ENCODE measurements at places on chromosomes 5 and 9.

GRCh38 chr5:53739111-53739510 lies 178.7 kb downstream of the NDUFS4 start:
- DNase-seq: no peak
- no peak overlapping the region for H3K4me3 ChIP-seq
- H3K27me3 ChIP-seq: no peaks in the 10 kb centered on the region

GRCh38 chr5:72137826-72138409 lies 30.6 kb downstream of the MAP1B start:
- H3K4me3 ChIP-seq: no peak overlapping the region
- no peaks in the 10 kb centered on the region for H3K4me1 ChIP-seq
- H3K36me3 ChIP-seq: no peaks in the 10 kb centered on the region
- no peak overlapping the region for H3K27ac ChIP-seq
- no peaks in the 10 kb centered on the region for H3K27me3 ChIP-seq
- DNase-seq: no peak

- peaks cover 21% of the 10 kb centered on the region for H3K4me1 ChIP-seq
- no peak overlapping the region for H3K27ac ChIP-seq
- H3K27me3 ChIP-seq: no peaks in the 10 kb centered on the region
- H3K36me3 ChIP-seq: peaks cover 10% of the 10 kb centered on the region
- H3K4me3 ChIP-seq: no peak overlapping the region
Observed at GRCh38 chr9:20988671-20989315, 42.6 kb downstream of the HACD4 start.

- H3K27me3 ChIP-seq: no peaks in the 10 kb centered on the region
- DNase-seq: no peak
- no peak overlapping the region for H3K27ac ChIP-seq
- no peaks in the 10 kb centered on the region for H3K36me3 ChIP-seq
- H3K4me1 ChIP-seq: no peaks in the 10 kb centered on the region
Observed at GRCh38 chr9:124710766-124711165, 60.3 kb downstream of the NR6A1 start.

- H3K4me3 ChIP-seq: no peak overlapping the region
- DNase-seq: no peak
- H3K27me3 ChIP-seq: no peaks in the 10 kb centered on the region
- no peaks in the 10 kb centered on the region for H3K4me1 ChIP-seq
- no peaks in the 10 kb centered on the region for H3K36me3 ChIP-seq
- H3K27ac ChIP-seq: no peak overlapping the region
Observed at GRCh38 chr9:95679874-95680273, 163.1 kb upstream of the PTCH1 start.

- no peaks in the 10 kb centered on the region for H3K36me3 ChIP-seq
- H3K27me3 ChIP-seq: no peaks in the 10 kb centered on the region
- no peaks in the 10 kb centered on the region for H3K4me1 ChIP-seq
Observed at GRCh38 chr9:19032406-19032805, 603 bp downstream of the SAXO1 start.

DNA sequence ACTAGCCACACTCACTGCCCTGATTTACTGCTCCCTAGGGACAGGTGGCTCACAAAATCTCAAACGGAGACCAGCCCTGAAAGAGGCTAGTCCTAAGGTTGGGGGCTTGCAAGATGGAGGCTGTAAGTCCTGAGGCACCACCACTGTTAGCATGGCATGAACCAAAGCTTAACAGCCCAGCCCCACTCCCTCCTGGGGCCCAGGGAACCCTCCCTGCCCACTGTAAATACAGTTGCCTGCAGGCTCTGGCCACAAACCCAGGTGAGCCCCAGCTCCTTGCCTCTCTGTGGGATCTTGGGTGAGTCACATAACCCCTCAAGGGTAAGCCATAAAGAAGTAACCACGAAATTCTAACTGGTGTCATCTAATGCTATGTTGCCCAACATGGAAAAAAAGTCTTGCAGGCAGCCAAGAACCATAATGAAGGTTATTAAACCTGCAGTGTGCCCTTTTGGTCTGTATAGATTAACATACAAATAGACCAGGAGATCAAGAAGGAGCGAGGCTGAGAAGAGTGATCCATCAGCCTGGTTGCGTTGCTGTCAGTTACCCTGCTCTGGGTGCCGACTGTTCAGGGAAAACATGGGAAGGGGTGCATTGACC lies 1.7 kb upstream of the POMT1 start:
- no peaks in the 10 kb centered on the region for H3K27me3 ChIP-seq
- H3K36me3 ChIP-seq: peaks cover 36% of the 10 kb centered on the region
- peaks cover 16% of the 10 kb centered on the region for H3K4me1 ChIP-seq
- H3K27ac ChIP-seq: no peak overlapping the region

DNA sequence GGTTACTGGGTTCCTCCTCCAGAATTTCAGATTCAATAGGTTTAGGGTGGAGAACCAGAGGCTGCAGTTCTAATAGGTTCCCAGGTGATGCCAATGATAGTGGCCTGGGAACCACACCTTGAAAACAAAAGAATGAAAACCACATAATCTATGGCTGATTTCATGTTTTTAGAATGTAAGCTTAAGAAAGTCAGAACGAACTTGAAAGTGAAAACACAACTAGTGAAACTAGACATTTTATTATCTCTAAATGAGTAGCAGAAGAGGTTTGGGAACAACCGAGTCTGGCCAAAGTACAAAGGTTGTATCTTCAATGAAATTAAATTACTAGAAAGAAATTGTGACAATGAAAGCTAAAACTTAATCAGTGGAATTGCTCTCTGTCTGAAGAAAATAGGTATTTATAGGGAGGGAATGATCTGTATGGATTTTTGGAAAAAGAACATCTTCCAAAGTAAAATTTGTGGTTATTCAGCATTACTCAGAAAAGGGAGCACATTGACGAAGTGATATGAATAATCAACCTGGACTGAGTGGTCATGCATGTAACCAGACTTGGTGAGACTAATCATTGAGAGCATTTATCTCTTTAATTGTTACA lies 24.9 kb upstream of the CEP120 start:
- no peak for DNase-seq
- H3K4me3 ChIP-seq: no peak overlapping the region
- H3K27me3 ChIP-seq: no peaks in the 10 kb centered on the region
- H3K4me1 ChIP-seq: no peaks in the 10 kb centered on the region
- H3K36me3 ChIP-seq: no peaks in the 10 kb centered on the region
- no peak overlapping the region for H3K27ac ChIP-seq

DNA sequence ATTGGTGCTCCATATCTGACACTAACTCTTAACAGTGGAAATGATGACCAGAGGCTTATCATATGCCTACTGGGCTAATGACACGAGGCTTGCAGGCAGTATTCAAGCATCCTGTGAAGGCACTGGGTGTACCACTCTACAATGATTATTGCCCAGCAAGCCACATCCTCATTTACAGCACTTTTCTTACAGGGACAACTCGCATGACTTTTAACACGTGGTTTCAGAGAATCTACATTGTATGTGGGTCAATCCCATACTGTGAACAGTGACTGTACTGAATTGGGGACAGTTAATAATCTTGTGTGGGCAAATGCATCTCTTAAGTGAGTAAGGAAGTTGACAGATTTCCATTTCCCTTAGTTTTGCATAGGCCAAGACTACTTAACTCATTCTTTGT lies 260.0 kb downstream of the TRPM3 start:
- H3K36me3 ChIP-seq: no peaks in the 10 kb centered on the region
- no peak overlapping the region for H3K4me3 ChIP-seq
- H3K4me1 ChIP-seq: no peaks in the 10 kb centered on the region
- no peaks in the 10 kb centered on the region for H3K27me3 ChIP-seq
